ENCODE measurements at places on chromosomes 1 and 21. TPM values are rescaled to one million over a fixed set of nuclear protein-coding genes. Genes with fewer than 3 reads are reported as not detected.

DNA sequence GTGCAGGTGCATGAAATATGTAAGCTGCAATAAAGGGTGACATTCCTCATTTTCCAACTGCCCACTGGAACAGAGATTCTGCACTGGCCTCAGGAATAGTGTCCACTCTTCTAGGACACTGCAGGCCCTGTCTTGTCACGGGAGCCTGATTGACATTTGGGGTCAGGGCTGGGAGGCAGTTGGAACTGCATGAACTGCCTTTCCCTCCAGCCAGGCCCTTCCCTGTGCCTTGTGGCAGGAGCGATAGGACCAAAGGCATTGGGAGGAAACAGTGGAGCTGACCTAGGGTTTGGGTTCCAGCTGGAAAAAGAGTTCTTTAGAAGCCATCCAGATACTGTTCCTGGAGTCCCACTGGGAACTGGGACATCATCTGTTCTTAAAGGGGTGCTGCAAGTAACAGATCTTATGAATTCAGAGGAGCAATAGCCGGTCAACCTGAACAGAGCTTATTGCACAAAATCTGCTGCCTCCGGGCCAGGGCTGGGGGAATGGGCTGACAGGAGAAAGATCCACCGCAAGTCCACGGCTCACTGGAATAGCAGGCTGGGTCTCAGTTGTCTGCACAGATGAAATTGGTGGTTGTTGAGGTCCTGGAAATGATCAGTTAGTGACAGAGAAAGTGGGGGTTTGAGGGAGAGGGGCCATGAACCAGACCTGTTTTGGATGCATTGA is 451.7 kb downstream of the CAMTA1 start:
- no peak for DNase-seq

GRCh38 chr1:89760496-89760895 is 60.3 kb upstream of the LRRC8D start:
- DNase-seq: no peak

DNA sequence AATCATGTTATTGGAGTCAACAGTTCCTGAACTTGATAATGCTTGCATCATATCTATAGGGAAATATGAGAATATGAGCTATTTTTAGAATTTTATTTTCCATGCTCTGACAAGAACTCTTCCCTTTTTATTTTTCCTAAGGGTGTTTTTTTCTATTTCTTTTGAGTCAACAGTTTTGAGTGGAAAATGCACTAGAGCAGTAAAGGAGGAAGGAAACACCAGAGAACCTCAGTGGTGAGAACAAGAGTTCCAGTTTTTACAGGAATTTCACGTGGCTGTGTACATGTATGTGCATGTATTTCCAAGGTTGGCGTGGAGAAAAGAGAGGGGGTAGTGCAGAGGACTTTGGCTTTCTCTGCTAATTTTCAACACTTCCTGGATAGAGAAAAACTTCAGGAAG is 63.6 kb upstream of the TNFSF18 start:
- no peak for DNase-seq

- DNase-seq: no peak
Observed at GRCh38 chr1:80668372-80668771, 1132.4 kb upstream of the ADGRL2 start.

OR6N2 gene
- total RNA-seq: not detected

KRTAP13-2 gene
- total RNA-seq: not detected

Measured in mucosa of gallbladder (tissue), 1 donor.